T47D (cell line): ENCODE measurements at places on chromosomes 1 and 21.

- DNase-seq, result peak; percentile 37
Measured at GRCh38 chr1:9449976-9450696, 89.1 kb upstream of the SLC25A33 start.

- DNase-seq, result no peak
Measured at GRCh38 chr1:192951691-192952460, 107.3 kb downstream of the UCHL5 start.

DNA sequence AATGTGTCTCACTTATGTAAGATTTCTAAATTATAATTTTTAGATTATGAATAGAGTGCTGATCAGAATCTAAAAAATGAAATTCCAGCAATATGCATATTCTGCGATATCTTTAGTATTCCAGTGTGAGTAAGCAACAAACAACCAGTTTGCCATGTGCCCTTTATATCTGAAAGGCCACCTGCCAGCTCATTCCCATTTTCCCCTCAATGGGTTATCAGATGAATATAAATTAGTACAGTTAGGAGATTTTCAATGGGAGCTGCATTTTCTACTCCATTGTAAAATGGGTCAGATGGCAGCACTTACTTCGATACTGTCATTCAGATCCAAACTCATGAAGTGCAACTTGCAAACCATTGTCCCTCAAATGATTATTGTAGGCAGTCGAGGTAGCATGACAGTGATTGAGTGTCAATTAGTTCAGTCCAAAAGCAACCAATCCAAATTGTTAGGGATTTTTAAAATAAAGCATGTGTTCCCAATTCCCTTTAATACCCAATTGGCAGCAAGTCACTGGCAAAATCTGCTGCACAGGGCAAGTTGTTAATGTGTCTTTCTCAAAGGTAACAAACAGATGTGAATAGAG lies 680.3 kb downstream of the LRRIQ3 start:
- DNase-seq, result no peak

DNA sequence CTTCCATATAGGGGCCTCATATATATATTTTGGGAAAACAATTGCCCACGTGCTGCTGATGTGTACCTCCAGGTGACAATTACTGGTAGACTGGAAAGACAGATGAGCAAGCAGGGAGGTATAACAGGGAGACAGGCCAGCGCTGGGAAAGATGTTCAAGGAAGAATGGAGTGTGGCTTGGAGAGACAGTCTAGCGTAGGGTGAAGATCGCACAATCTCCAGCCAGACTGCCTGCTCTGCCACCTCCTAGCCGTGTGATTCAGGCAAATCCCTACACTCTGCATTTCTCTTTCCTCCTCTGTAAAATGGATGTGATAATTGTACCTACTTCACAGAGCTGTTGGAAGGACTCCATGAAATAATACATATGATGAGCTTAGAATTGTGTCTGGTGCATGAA lies 66.1 kb downstream of the TMCO4 start:
- DNase-seq, result no peak

DNA sequence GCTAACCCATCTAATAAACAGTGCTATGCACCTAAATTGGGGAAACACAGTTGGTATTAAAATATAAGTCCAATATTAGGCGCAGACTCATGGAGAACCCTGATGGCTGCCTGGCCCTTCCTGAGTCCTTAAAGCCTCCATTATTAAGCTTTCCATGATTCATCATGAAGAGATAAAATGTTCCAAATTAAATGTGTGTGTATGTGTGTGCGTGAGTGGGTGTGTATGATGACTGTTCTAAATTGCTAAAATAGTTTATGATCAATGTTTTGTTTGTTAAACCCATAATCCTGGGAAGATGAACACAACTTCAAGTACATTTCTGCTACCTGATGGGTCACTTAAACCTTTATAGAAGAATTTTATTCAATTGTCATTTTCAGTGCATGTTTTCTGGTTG lies 6.3 kb upstream of the RBBP5 start:
- DNase-seq, result no peak

DNA sequence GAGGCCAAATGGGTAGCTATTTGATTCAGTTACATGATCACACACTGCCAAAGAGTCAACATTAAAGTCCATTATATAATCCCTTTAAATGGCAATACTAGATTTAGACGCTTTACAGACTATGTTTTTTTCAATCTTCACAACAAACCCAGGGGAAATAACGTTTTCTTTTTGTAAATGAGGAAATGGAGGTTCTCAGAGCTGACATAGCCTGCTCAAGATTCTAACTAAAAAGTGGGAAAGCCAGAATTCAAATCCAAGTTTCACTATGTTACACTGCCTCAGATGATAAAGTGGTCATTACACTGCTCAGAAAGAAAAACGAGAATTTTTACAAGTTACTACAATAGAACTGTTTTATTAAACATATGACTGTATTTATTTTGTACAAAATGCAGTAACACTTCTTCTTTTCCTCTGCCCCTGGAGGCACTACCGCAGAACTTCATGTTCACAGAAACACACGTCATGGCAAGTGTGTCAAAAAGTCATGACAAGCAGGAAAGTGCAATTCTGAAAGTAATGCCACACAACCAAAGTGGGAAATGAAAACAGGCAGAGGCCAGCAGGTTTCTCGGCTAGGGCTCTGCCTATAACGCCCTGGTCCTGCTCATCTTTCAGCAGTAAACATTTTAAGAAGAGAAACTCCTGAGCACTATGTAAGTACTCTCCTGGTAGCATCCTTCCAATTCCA lies 19.0 kb downstream of the THEMIS2 start:
- no peak for DNase-seq

DNA sequence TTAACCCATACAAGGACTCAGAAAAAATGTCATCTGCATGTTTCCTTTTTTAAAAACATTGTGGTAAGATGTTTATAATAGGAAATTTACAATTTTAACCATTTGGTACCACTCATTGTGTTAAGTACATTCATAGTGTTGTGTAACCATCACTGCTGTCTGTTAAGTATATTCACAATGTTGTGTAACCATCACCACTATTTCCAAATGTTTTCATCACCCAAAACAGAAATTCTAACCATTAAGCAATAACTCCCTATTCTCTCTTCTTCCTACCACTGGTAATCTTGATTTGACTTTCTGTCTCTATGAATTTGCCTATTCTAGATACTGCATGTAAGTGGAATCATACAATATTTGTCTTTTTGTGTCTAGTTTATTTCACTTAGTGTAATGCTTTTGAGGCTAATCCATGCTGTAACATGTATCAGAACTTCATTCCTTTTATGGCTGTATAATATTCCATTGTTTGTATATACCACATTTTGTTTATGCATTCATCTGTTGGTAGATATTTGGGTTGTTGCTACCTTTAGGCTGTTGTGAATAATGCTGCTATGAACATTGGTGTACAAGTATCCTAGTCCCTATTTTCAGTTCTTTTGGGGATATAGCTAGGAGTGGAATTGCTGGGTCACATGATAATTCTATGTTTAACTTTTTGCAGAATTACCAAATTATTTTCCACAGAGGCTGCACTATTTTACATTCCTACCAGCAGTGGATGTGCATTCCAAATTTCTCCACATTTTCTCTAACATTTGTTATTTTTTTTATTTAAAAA lies 14.1 kb downstream of the HIPK1 start:
- no peak for DNase-seq

DNA sequence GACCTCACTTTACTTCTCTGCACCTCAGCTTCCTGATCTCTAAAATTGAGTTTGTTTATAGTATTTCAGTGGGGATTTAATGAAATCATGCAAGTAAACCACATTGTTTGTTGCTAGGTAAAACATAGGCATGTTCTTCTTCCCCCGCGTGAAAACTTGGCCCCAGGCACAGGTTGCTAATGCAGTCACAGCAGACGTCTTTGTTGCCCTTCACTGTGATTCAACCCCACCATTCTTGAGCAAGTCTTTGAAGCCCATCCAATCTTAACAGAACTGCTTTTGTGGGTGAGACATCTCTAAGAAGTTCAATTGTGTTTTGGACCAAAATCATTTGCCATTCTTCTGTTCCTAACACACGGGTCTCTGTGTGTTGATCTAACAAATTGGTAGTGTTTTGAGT lies 185.5 kb downstream of the ZNF281 start:
- no peak for DNase-seq

DNA sequence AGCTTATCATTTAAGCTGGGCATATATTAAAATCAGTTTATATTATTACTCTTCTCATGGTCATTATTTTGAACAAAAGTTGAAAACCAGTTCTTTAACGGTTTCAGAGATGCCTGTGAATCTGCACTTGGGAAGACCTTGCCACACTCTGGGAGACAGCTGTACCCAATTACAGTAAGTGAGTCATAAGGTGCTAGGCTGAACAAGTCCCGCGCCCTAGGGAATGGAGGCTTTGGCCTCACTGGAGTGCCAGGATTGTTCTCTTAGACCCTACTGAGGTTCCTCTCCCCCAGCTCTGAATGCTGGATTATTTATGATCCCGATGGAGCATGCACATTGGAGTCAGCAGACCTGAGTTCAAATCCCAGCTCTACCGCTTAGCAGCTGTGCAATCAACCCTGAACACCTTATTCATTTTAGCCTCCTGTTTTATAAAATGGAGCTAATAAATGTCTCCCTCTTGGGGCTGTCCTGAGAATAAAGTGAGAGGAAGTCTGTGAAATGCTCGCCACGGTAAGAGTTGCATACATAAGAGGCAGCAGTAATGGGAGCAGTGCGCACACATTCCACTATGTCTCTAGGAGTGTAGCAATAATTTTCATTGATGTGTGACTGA lies 266.2 kb downstream of the FOXD2 start:
- peak; percentile 46 for DNase-seq

GRCh38 chr1:58017641-58018040 lies 528.9 kb downstream of the OMA1 start:
- no peak for DNase-seq

DNA sequence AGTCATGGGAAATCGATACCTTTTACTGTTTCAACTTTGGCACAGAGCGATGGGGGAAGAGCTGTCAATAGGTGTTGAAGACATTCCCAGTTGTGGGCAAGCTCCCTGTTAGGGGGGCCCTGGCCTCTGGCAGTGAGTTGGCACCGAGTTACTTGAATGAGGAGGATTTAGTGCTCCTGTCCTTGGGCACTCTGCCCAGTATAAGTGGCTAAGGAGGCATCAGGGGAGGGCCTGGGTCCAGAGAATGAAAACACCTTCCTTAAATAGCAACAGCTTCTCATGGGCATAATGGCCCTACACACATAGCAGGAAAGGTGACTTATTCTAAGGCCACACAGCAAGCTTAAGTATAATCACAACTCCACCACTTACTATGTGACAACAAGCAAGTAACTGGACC lies 664.4 kb downstream of the PTPRU start:
- no peak for DNase-seq

- DNase-seq, result peak; percentile 15
Measured at GRCh38 chr21:35360870-35361570, 311.9 kb upstream of the RUNX1 start.

- DNase-seq, result no peak
Measured at GRCh38 chr1:180265201-180265600, 35.1 kb downstream of the LHX4 start.

DNA sequence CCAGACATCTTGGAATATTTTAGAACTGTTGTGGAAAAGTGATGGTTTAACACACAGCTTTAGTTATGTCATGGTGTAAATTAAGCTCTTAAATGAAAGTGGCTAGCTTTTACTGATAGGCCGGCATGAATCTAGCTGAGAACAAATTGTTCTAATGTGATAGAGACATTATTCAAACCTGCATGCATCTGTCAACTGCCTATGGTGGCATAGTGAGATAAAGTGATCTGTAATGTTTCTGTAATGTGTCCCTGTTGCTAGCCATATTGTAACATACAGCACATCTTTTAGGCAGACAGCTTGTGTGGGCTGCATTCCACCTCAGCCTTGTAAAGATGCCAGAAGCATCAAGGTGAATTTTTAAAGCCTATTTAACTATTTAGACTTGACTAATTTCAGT lies 16.0 kb downstream of the LRIG2 start:
- DNase-seq, result no peak

DNA sequence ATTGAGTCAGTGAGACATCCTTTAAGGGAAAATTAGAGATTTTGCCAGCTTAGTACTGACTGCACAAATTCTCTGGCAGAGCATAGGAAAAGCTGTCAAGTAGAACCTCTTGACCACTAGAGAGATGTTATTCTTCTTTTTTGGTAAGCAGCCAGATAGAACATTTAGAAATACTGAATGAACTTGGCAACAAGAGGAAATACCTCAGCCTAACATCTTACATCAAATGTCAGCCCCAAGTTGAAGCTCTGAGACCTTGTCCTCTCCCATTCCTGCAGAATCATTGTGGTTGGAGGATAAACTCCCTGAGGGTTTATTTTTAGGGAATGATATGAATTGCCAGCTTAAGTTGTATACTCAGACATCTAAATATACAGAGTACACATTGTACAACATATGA lies 53.5 kb downstream of the MIGA1 start:
- DNase-seq, result no peak

GRCh38 chr1:230542054-230542453 lies 100.2 kb upstream of the COG2 start:
- no peak for DNase-seq

DNA sequence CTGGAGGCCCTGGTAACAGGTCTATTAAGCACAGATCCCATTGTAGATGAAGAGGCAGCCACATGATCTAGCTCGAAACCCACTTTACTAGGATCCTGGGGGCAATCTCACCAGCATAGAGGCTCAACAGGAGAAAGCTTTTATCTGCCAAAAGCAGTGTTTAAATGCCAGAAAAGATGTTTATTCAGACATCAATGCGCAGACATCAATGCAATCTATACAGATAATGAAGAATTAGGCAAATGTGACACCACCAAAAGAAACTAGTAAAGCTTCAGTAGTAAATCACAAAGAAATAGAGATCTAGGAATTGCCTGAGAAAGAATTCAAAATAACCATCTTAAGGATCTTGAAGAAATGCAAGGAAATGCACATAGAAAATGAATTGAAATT lies 32.5 kb downstream of the OR6Y1 start:
- DNase-seq, result no peak

DNA sequence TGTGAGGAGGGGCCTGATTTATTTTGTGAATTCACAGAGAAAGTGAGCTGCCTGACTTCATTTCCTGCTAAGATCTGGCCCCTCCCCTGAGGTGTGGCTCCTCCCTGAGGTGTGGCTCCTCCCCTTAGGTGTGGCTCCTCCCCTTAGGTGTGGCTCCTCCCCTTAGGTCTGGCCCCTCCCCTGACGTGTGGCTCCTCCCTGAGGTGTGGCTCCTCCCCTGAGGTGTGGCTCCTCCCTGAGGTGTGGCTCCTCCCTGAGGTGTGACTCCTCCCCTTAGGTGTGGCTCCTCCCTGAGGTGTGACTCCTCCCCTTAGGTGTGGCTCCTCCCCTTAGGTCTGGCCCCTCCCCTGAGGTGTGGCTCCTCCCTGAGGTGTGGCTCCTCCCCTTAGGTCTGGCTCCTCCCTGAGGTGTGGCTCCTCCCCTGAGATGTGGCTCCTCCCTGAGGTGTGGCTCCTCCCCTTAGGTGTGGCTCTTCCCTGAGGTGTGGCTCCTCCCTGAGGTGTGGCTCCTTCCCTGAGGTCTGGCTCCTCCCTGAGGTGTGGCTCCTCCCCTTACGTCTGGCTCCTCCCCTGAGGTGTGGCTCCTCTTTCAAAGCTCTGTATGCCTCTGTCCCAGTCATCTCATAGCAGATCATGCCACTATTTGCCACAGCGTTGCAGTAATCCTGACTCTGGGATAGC lies 26.9 kb upstream of the LRRC3 start:
- peak; percentile 87 for DNase-seq

GRCh38 chr1:19384113-19384512 lies 72.0 kb downstream of the SLC66A1 start:
- no peak for DNase-seq

- peak; percentile 91 for DNase-seq
Measured at GRCh38 chr21:42120101-42120902, 49.2 kb downstream of the UMODL1 start.

GRCh38 chr1:155929057-155929456 lies 5.2 kb downstream of the KHDC4 start:
- no peak for DNase-seq

GRCh38 chr1:156524481-156524869 lies 23.9 kb upstream of the MEF2D start:
- no peak for DNase-seq
